Stimulated activated CD4-positive, alpha-beta T cell treated with anti-CD3 and anti-CD28 coated beads, Interleukin-12 subunit alpha, Interleukin-12 subunit beta, amount 100 ng/mL, for 24 hours (primary cell): ENCODE measurements at places on chromosomes 11 and 22.

DNA sequence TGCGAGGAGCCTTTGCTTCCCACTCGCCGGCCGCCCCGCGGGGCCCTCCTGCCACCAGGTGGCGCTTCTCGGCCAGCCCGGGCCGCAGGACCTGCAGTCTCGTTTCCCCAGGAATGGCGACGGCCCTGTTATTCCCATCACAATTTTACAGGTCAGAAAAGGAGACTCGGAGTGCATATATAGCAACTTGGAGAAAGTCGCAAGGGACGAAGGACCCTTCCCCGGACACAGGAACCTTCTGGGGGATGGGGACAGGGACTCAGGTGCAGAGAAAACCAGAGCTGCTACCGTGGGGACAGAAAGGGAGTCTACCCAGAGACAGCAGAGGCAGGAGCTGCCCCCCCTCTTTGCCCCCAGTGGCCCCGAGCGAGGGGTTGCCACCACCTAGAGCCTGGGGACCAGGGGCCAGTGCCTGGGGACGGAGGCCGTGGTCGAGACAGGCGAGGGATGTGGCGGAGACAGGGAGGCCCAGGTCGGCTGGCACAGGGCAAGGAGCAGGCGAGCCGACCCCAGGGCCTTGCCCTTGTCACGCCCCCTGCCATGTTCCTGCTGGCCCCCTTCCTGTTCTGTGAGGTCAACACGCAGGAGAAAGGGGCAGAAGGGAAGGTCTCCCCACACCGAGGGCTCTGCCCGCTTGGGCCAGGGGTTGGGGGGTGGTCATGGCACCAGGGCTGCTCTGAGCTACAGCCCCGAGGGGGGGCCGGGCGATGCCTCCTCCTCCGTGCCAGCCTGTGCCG is 3.5 kb upstream of the KRTAP5-6 start:
- peak; percentile 74 for DNase-seq

GRCh38 chr11:3853545-3853842 is 2.0 kb upstream of the STIM1 start:
- no peak for DNase-seq

- no peak for DNase-seq
Observed at GRCh38 chr11:100791103-100791502, 104.0 kb downstream of the ARHGAP42 start.

- DNase-seq, result no peak
Observed at GRCh38 chr11:122812638-122813037, 25.7 kb upstream of the CRTAM start.

- no peak for DNase-seq
Observed at GRCh38 chr11:61983419-61983818, 16.0 kb upstream of the FTH1 start.

DNA sequence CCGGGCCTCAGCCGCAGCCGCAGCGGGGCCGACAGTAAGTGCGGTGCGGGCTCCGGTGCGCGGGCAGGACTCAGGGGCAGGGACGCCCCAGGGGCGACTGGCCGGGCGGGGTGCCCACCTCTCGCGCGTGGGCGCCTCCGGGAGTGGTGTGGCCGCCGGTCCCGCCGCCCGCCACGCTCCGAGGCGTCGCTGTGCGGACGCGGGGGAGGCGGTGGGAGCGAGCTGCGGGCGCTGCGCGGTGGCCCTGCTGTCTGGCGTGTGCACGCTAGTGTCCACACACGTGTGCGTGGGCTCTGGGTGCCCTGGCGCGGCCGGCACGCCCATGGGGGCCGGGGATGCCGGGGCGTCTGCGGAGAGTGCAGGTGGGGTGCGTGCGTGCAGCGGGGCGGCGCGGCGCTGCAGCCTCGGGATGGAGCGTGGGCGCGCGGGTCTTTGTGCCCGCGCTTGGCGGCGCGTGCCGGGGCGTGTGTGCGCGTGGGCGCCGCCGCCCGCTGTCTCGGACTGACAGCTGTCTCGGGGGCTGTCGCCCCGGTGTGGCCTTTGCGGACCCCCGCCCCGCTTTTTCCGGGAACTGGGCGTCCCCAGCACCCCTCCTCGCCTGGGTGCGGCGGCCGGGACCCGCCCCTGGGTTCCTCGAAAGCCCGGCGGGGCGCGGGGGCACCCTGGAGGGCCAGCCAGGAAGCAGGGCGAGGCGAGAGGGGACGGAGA is 804 bp downstream of the KCNK4 start:
- DNase-seq, result no peak

DNA sequence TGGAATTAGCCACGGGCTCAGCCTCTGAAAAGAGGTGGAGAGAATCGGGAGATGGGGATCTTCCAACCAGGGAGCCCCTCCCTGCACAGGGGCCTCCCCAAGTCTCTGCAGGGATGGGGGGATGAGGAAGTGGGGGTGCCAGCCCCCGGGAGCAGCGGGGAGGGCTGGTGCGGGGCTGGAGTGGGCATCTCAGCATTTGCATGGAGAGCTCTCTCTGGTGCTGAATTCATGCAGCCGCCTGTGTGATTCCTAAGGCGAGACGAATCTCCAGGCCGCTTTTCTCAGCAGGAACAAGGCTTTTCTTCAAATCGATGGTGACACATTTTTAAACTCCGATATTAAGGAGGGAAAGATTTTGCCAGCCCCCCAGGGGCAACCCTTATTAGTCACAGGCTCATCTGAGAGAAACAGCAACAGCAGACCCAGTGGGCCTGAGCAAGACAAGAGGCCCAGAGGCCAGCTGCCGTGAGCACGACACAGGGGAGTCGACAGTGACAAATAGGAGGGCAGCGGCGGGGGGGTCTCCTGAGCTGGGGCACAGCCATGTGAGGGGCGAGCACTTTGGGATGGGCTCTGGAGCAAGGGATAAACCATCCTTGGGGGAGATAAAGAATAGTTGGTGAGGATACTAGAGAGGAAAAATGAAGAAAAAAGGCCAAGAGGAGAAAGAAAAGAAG is 29.0 kb downstream of the MACROD1 start:
- no peak for DNase-seq

- no peak for DNase-seq
Observed at GRCh38 chr11:75135021-75135650, 15.8 kb upstream of the SLCO2B1 start.

GRCh38 chr11:2300936-2301630 is 635 bp downstream of the C11orf21 start:
- DNase-seq, result no peak

DNA sequence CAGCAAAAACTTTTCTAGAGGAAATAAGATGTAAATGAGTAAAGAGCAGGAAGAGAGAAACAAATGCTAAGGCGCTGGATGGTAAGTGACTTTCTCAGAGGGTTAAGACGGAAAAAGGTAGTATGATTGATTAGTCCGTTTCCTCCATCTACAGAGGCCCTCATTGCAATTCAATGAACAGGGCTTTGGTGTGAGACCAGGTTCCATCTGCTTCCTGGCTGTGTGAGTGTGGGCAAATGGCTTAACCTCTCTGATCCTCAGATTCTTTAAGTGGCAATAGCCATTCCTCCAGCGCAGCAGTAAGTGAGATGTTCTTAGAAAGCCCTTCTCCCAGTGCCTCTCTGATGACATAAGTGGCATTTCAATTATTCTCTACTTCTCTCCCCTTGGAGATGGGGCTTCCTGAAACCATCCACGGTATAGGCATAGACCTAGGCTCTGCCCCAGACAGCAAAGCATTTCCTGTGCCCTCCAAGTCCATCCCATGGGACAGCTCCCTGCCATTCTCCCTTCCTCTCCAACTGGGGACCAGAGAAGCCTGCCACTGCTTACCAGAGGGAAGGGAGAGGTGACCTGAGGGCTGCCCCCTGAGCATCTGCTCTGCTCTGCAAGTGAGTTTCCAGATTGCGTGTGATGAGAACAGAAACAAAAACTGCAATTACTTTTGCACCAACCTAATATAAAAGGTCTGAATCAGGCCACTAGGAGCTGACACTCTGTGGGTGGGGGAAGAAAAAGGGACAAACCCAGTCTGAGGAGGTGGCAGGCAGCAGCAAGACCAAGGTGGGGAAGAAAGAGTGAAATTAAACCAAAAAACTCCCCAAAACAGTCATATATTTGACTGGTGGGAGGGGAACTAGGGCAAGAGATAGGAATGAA is 12.7 kb upstream of the CD44 start:
- DNase-seq, result no peak

GRCh38 chr11:20022363-20023081 is 137.8 kb downstream of the DBX1 start:
- no peak for DNase-seq

- no peak for DNase-seq
Observed at GRCh38 chr11:132357811-132358572, 987.6 kb downstream of the NTM start.

DNA sequence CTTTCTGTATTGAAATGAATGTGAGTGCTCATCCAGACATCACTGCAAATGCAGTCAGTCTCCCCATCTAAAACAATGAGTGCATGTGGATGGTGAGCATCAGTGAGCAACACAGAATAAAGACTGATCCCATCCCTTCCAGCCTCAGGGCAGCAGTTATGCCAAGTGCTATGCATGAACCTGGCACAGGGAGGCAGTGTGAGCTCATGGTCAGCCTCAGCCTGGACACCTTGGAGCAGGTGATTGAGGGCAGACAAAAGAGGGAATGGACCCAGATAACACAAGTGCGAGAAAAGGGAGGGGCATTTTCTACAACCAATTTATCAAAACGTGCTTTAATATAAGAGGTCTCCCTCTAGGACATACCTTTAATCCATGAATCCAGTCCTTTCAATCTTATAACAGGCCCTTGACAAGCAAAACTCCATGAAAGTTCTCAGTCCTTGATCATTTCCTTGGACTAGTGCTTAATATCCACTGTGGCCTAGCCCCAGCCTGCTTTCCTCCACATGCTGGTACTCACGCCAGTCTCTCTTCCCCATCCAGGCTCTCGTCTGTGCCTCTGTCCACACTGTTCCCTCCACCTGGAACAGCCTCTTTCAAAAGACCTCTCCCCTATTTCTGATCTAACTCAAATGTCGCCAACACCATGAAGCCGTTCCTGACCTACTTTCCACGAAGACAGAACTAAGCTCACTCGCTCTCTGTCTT is 50.5 kb upstream of the LRRC55 start:
- DNase-seq, result no peak

DNA sequence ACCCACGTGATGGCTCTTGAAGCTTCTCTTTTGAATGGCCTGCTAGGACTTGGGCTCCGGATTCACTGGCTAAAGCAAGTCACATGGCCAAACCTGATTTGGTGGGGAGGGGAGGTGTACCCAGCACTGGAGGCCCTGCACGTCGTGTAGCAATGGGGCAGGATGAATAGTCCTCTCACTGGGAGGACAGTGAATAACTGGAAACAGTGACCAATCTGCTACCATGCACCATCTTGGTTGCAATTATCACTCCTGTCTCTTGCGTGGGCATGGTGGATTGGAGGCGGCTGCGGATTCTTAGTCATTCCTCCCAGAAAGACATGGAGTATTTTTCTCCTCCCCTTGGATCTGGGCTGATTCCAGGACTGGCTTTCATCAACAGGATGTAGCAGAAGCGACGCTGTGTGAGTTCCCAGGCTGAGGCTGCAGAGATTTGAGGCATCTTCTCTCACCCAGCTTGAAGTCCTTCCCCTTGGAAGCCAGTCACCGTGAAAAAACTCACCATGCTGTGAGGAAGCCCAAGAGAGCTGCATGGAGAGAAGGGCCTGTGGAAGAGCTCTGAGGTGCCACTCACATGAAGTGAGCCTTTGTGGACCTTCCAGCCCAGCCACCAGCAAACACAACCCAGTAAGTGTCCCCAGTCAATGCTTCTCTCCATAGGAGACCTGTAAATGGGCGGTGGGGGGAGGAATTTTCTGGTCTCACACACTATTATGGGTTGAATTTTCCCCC is 70.4 kb downstream of the IGLL1 start:
- no peak for DNase-seq

DNA sequence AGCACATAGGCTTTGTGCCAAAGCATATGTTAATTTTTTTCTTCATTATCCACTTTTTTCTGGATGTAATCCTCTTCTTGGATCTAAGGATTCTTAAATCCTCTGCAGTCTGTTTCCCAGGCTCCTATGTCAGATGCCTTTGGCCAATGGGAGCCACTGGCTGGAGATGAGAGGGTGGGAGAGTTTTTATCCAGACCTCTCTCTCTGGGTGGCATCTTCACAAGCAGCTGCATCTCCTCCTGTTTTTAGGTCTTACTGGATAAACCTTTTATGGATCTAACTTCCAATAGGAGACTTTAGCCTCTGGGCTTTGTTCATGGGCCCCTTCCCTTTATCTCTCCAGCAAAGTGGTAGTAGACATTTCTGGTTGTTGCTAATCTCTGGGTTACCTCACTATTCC is 22.4 kb upstream of the MPPED2 start:
- no peak for DNase-seq

DNA sequence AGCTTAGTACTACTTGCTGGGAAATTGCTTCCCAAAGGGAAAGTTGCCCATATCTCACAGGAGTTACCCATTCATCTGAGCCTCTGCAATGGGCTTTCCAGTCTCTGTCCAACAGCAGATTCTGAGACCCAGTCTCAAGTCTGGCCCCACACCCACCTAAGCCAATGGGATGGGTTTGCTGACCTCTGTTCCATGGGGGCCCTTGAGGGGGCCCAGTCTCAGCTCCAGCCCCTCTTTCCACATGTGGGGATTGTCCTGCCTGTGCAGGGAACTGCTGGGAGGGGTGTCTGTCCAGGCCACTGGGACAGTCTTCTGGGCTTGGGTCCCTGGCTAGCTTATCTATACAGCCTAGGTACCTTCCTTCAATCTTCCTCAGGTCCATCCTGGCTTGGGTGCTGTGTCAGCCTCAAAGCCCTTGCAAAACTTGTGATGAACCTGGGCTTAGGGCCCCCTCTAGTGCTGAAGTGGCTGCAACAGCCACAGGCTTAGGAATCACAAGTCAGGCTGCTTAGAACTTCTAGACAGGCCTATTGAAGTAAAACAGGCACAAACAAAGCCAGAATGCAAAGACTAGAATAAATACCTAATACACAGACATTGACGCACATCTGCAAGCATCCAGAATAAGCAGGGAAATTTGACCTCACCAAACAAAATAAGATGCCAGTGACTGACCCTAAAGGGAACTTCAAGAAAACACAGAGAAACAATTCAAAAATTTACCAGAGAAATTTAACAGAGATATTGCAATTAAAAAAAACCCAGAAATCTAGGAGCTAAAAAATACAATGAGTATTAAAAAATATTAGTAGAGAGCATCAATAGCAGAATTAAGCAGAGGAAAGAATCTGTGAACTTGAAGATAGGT is 11.7 kb upstream of the PATL1 start:
- DNase-seq, result peak; percentile 21

DNA sequence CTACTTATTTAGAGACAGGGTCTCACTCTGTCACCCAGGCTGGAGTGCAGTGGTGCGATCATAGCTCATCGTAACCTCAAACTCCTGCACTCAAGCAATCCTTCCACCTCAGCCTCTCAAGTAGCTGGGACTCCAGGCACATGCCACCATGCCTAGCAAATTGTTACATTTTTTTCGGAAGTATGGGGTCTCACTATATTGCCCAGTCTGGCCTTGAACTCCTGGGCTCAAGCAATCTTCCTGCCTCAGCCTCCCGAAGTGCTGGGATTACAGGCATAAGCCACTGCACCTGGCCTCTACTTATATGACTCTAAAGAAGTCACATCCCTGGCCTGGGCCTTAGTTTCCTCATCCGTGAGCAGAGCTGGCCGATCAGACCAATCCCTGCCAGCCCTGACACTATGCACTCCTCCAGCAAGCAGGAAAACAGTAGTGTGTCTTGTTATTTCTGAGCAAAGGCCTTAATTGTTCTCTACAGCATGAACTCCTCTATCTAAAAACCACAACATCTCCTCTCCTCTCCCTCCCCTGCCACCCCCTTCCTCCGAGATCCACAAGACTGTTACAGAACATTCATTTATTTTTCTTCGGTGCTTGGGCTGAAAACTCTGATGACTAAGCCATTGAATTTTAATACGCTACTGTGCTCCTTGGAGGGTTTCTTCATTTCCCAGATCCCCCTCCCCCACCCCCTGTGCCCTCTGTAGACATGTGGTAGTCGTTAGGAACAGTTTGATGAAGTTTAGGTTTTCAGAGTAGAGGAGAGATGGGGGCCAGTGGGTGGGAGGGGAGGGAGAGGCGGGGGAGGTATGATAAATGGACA is 91.5 kb downstream of the ABTB2 start:
- no peak for DNase-seq
